Occipital lobe (tissue), 3 donors: ENCODE measurements at places on chromosomes 12 and 14. TPM values are rescaled to one million over a fixed set of nuclear protein-coding genes. Genes with fewer than 3 reads are reported as not detected.

The DNAI7 gene
- total RNA-seq, result 3.4 TPM

The EXOC3L4 gene
- total RNA-seq, result 1.1 TPM

The FGF23 gene
- not detected for total RNA-seq

The CAPZA3 gene
- total RNA-seq, result not detected

The CIROP gene
- total RNA-seq, result not detected

The E2F7 gene
- total RNA-seq, result 1.4 TPM

The IFNG-AS1 gene
- not detected for total RNA-seq

The PRKD1 gene
- 20.0 TPM for total RNA-seq

The KLRK1 gene
- not detected for total RNA-seq

The FAM181A gene
- total RNA-seq, result 3.0 TPM

The TAS2R30 gene
- 22.1 TPM for total RNA-seq
